Motor neuron (in vitro differentiated cells): ENCODE measurements at places on chromosomes 6 and 20. TPM values are rescaled to one million over a fixed set of nuclear protein-coding genes. Genes with fewer than 3 reads are reported as not detected.

The XKR7 gene
- 1.0 and 1.1 TPM in 2 replicates for total RNA-seq

DNA sequence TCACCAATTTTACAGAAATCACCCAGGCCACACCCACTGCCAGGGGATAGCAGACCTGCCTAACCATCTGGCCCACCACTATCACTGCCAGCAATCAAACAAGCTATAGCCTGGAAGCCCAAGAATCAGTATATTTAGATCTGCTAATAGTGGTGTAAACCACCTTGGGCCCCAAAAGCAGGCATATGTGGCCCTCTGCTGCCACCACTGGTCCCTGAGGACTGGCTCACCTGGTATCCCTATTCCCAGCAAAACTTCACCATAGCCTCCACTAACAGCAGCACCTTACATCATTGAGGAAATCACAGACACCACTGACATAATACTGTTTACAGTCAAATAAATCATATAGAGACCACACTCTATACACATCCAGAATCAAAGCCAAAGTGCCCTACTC is 880.4 kb upstream of the MAN1A1 start:
- ATAC-seq = no peak

DNA sequence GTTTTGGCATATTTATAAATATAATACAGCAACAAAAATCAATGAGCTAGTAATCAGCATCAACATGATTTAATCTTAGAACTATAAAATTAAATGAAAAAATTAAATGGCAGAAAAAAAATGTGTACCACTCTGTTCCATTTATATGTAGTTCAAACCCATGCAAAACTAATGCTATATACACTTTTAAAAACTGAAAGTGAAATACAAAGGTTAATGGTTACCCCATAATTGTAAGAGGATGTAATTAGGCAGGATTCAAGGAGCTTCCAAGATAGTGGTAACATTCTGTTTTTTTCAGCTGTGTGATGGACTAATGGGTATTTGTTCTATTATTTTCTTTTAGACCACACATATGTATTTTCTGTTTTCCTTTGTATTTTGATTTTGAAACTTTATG is 492.1 kb downstream of the UTRN start:
- ATAC-seq = no peak

DNA sequence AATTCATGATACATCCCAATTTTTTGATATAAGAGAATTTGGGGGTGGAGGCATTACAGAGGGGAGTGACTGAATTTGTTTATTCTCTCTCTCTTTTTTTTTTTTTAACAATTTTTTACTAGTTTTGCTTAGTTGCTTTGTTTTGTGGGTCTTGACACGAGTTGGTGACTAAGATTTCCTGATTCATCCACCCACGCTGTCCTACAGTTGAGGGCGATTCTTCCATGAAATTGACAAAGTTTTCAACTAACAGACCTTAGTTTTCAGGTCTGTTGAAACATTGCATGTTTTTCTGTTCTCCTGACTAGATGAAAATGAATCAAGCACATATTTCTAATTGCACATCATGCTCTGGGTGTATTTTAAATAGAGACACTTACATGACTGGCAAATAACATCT is 613.8 kb downstream of the TFAP2B start:
- ATAC-seq = no peak

DNA sequence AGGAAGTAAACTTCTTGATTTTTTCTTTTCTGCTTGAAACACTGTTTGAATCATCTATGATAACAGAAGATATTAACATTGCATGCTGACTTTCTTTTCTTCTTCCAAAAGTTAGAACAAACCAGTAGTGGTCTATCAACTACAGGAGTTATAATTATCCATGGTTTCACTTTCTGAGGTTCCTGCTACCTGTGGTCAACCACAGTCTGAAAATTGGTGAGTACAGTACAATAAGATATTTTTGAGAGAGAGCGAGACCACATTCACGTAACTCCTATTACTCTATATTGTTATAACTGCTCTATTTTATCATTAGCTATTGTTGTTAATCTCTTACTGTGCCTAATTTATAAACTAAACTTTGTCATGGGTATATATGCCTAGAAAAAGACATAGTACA is 86.1 kb downstream of the MAP7 start:
- no peak for ATAC-seq

GRCh38 chr6:52653151-52653550 is 17.8 kb upstream of the TMEM14A start:
- no peak for ATAC-seq

DNA sequence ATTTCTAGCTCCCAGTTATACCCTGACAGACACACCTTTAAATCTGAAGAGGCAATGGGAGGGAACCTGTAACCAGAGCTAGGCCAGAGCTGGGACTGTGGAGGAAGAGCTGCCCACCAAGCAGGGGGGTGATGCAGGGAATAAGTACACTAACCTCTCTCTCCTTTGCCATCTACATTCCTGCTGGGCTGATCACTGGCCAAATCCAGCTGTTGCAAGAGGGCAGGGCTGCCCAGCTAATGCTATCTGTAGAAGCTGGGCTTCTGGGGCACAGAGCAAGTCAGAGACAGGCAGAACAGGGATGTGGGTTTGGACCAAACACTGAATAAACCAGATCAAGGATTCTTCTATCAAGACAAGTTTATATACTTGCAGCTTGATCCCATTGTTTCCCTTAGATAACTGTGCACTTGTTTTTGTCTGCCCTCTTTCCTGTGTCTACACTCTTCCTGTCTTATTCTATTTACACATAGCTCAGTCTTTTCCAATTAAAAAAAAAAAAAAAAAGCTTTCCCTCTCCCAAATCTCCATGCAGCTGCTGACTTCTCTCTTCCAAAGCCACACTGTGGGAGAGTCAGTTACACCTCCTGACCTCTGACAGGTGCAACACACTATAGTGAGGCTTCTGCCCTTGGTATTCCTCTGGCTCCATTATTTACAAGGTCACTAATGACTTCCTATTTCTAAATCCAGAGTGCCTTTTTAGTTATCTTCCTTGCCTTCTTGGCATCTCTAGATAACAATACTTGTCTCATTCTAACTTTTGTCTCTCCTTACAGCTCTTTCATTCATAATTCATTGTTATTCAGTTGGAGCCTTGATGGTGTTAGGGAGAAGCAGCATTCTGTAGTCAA is 43.7 kb downstream of the TRIM38 start:
- ATAC-seq = no peak

GRCh38 chr20:25376886-25377285 is 13.7 kb downstream of the ABHD12 start:
- peak; percentile 48 for ATAC-seq

The NKX2-4 gene
- 0.46 TPM in 1 of 2 replicates, not detected in the other for total RNA-seq

The MEP1A gene
- not detected in 2 replicates for total RNA-seq

DNA sequence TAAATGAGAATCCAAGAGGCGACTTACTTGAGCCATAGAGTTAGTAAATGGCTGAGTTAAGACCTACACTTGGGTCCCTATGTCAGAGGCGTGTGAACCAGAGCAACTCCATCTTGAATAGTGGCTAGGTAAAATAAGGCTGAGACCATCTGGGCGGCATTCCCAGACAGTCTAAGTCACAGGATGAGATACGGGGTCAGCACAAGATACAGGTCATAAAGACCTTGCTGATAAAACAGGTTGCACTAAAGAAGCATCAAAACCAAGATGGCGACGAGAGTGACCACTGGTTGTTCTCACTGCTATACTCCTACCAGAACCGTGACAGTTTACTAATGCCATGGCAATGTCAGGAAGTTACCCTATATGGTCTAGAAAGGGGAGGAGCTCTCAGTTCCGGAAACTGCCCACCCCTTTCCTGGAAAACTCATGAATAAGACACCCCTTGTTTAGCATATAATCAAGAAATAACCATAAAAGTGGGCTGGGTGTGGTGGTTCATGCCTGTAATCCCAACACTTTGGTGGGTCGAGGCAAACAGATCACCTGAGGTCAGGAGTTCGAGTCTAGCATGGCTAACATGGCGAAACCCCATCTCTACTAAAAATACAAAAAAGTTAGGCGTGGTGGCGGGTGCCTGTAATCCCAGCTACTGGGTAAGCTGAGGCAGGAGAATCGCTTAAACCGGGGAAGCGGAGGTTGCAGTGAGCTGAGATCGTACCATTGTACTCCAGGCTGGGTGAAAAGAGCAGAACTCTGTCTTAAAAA is 43.9 kb upstream of the EEF1A1 start:
- peak; percentile 31 for ATAC-seq

The SIRPB1 gene
- total RNA-seq = 0.09 and 0.29 TPM in 2 replicates

- no peak for ATAC-seq
Observed at GRCh38 chr20:40181676-40182075, 507.4 kb downstream of the MAFB start.

The BAK1 gene
- total RNA-seq = 6.6 and 6.7 TPM in 2 replicates

- ATAC-seq = no peak
Observed at GRCh38 chr6:34658605-34659265, 37.8 kb downstream of the ILRUN start.

The OR12D3 gene
- not detected in 2 replicates for total RNA-seq

DNA sequence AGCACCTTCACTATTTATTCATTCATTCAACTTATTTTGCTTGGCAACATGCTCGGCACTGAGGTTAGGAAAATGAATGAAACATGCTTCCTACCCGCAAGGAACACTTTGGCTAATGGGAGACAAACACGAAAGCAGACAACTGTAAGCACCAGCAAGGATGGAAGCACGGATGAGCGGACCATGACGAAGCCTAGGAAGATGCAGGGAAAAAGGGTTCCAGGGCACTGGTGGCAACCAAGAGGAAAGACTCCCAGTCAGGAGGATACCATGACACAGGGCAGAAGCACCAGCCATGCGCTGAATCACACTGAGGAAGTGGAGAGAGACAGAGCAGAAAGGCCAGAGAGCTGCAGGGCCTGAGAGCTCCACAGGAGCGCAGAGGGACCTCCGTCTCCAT is 9.8 kb downstream of the PDE10A start:
- no peak for ATAC-seq

- ATAC-seq = no peak
Observed at GRCh38 chr6:15088904-15089568, 156.8 kb upstream of the JARID2 start.

DNA sequence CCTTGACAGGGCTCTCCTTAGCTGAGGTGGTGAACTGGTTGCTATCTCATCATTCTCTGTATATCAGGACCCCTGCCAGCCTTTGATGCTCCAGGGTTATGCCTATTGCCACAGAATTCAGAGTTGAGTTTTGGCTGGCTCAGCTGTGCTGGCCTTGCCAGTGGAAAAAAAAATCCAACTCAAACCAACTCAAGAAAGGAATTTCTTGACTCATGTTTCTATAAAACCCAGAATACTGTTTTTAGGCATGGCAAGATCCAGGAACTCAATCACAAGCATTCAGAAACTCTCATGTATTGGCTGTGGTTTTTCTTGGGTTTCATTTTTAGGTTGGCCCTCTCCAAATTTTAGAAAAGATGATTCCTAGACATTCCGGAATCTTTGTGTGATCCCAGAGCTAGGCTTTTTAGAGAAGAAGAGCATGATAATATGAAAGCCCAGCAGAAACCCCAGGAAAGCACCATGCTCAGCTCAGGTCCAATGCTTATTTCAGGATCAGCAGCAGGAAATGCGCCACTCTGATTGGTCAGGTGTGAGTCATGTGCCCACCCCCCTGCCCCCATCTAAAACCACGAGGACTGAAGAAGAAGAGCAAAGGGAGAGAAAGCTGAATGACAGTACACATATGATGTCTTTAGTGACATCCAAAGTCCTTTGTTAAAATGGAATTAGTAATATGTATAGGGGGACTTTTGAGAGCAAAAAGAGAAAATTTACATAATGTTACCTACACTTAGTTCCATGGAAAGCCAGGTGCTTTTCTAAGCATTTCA is 122.9 kb downstream of the RNF144B start:
- ATAC-seq = no peak

GRCh38 chr6:38176797-38177751 is 357.5 kb downstream of the ZFAND3 start:
- ATAC-seq = peak; percentile 90

The SOX4 gene
- 35.3 and 89.0 TPM in 2 replicates for total RNA-seq

The OR2J2 gene
- total RNA-seq = 0.24 and 0.49 TPM in 2 replicates

GRCh38 chr6:160120087-160120486 is 1.5 kb upstream of the SLC22A1 start:
- no peak for ATAC-seq

DNA sequence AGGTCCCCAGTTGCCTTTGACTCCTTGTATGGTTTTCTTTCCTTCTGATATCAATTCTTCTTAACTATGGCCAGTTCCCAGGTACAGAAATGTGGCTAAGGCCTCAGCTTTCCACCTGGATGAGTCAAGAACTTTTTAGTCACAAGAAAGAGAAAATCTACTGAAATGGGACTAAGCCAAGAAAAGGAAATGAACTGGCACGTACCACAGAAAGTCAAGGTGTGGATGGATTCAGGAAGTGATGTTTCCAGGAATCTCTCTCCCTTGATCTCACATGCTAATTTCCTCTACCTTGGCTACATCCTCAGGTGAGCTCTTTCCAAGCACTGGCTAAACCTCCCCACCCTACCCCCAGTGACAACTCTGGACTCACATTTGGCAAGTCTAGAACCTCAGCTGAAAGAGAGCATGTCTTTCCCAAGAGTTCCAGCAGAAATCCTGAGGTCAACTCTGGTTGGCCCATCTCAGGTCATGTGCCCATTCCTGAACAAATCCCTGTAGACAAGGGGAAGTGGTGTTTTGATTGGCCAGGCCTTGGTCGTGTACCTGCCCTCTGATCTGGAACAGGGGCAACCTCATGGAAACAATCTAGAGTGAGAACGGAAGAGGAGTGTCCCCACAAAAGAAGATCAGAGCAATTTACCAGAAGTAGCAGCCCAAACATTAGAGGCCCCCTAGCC is 205.3 kb downstream of the NFATC2 start:
- no peak for ATAC-seq

GRCh38 chr6:17584241-17584803 is 15.8 kb upstream of the FAM8A1 start:
- ATAC-seq = peak; percentile 97

The TRERF1 gene
- total RNA-seq = 4.3 and 5.0 TPM in 2 replicates

DNA sequence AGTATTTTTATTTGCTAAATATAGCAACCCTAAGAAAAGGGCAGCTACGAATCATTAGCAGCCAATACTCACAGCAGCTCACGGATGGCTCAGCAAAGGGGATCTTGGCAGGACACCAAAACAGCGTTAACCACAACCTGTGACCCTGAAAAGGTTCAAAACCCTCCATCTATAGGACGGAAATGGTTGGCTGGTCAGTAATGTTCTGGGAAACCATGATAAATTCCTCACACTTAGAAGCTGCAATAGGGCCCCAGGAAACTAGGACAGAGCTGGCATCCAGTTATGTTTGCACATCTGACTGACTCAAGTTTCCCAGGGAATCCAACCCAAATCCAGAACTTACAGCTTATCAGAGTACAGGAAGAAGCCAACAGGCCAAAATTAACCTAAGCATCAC is 30.9 kb upstream of the PTPRT start:
- ATAC-seq = no peak

- no peak for ATAC-seq
Observed at GRCh38 chr6:116491610-116492330, 19.7 kb upstream of the CALHM5 start.

The TGM3 gene
- total RNA-seq = 0.29 and 0.82 TPM in 2 replicates

The SLC22A7 gene
- 0.59 and 0.78 TPM in 2 replicates for total RNA-seq

GRCh38 chr6:105204331-105204730 is 24.5 kb upstream of the POPDC3 start:
- no peak for ATAC-seq

- ATAC-seq = no peak
Observed at GRCh38 chr20:8664778-8665177, 404.1 kb upstream of the PLCB4 start.
